ENCODE measurements at places on chromosomes 2 and 18.

DNA sequence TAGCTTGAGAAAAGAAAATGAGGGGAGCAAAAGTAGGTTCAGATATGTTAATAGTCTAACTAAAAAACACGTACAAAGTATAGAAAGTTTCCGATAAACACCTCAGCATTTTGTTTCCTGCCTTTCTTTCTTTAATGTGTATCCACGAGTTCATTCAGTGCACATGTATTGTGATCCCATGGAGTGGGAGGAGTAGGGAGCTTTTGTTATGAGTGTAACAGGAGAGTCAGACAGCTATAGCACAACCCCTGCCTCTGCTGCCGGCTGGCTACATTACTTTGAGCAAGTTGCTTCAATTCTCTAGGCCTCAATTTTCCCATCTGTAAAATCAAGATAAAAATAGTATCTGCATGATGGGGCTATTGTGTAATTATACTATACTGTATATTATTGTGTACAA lies 249.2 kb upstream of the FIGN start:
- no peak for DNase-seq

- no peak for DNase-seq
Measured at GRCh38 chr2:85975581-85975980, 86.8 kb upstream of the ST3GAL5 start.

DNA sequence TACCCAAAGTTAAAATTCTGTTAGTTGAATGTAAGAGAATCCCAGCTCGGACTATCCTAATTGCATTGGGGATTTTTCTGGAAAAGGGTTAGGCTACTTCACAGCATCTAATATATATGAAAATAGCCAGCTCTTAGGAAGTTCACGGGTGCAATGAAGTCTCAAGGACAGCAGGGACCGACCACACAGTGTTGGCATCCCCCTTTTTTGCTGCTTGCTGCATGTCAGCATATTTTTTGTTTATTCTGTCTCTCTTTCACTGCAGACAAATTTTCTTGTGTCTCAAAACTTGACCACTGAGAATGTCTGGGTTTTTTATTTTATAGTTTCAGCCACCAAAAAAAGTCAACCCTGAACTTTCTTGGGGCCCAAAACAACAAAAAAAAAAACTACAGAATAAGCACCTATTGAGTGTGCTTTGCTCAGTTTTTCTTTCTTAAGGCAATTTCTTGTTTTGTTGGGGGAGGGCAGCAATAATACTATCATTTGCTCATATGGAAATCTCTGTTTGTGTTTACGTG lies 535.6 kb downstream of the CNTNAP5 start:
- no peak for DNase-seq

DNA sequence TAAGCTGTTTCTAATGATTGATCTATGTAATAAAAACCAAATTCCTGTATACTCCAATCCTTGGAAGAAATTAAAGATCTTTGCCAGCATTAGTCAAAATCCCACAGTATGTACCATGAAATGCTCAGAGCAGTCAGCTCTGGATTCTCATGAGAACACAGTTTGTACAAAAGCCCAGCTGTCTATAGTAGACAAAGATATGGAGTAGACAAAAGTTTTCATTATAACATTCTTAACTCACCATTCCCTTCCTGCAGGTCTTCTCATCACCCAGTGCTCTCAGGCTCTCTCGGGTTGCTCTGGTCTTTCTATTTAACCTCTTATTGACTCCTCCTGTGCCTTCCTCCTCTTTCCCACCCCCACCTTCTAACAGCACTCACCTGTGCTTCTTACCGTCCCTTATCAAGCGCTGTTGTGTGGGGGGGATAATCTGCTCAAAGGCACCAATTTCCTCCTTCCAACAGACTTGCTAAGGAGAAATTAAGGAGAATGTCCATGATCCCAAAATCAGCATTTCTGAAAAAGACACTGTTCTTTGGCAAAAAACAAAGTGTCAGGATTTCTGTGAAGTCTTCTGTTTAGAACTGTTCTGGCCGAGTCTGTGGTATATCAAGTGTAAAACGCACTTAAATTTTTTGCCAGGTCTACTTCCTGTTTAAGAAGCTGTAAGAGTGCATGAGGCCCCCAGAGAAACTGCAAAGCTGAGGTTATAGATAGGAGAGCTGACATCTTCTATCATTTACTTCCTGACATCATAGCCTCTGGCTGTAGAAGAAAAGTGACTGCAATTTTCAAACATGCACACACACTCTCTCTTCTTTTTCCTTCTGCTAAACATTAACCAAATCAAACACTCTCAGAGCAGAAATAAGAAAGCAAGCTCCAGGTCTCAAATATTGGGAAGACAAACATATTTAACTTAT lies 144.1 kb downstream of the EVA1A start:
- no peak for DNase-seq

GRCh38 chr2:4873364-4873763 lies 818.8 kb upstream of the SOX11 start:
- DNase-seq, result no peak

DNA sequence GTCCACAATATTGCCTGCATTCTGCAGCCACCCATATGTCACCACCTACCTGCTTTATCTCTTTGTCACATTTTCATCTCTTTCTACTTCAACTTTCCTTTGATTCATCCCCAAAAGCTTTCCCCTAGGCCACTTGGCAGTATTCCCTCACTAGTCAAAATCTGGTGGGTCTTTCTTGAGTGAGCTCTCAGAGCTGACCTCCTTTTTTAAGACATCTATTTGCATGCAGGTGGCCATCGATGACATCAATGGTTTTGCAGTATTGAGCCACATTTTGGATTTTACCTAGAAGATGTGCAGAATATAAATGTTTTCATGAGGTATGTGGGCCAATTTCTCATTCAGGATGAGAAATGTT lies 133.4 kb upstream of the REG3A start:
- DNase-seq, result no peak

DNA sequence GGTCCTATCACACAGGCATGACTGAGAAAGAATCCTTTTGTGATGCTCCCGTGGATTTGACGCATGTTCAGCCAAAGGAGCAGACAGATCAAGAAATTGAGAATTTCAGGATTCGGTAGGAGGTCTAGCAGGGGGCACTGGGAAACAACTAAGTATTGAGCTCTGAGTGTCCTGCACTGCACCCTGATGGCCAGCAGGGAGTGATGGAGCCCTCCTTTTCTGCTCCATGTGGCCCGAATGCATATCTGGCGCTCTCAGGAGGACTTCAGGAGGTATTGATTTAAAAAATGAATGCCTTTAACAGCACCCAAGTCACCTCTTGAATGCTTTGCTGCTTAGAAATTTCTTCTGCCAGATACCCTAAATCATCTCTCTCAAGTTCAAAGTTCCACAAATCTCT lies 58.0 kb downstream of the ZNF519 start:
- no peak for DNase-seq

DNA sequence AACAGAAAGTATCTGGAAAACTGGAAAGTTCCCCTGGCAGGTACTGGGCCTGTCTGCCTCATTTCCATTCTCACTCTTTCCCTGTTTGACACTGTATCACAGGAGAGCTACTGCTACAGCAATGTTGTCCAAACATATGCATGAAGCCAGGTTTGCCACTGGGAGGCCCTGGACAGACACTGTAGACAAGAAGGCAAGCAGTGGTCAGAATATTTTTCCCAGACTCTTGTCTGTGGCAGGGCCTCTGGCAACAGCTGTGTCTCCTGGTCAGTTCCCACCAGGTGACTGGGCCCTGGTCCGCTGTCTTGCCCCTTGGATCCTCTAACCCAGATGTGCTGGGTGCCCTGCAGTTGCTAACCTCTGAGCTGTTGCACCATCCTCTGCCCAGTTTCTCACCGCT lies 178.9 kb upstream of the FANCL start:
- DNase-seq, result no peak

- no peak for DNase-seq
Measured at GRCh38 chr2:120902592-120902991, 166.9 kb downstream of the GLI2 start.

DNA sequence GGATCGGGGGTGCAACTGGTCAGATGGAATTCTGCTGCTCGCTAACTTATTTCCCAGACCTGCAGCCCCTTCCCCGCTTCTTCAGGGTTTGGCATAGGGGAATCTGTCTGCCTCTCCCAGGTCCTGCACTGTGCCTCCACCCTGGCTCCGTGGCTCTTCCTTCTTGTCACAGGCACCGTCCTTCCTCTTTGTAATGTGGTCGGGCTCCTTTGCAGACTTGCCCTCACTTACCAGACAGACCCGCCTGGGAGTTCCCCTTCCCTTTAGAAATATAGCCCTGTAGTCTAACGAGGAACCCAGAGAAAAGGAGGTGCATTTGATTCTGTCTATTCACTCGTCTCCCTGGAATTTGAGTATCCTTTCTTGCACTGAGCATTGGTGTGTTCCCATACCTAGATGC lies 63.9 kb upstream of the PAX8 start:
- DNase-seq, result no peak

DNA sequence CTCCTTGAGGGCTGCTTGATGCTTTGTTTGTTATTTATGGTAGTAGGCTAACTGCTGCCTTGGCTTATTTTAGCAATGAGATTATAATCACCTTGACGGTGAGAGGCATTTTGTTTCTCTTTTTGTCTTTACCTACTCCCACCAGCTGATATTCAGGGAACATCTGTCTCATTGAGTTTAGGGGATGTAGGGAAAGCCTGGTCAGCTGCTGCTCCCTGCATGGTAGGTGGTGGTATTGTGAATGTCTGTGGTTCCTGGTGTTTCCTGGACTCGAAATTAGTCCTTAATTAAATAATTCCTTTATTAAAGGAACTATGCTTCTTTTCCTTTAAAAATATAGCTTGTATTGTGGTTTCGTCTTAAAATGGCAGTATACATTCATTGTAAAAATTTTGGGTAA lies 77.8 kb downstream of the ADAM23 start:
- DNase-seq, result no peak

Measured in brain microvascular endothelial cell (primary cell).